ENCODE measurements at places on chromosomes 12 and 14.

GRCh38 chr14:87630846-87631245 lies 362.1 kb downstream of the GALC start:
- no peak for DNase-seq

DNA sequence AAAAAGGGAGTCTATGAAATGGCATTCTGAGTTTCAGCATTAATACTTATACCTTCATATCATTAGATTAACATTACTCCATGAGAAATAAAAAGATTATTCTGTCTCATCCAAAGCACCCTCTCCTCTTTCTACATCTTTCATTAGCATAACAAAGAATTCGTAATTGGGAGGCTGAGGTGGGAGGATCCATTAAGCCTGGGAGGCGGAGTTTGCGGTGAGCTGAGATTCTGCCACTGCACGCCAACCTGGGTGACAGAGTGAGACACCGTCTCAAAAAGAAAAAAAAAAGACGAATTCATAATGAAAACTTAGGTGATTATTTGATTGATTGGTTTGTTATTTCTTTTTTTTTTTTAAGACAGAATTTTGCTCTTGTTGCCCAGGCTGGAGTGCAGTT lies 1.8 kb upstream of the CDK17 start:
- no peak for DNase-seq

- no peak for DNase-seq
Observed at GRCh38 chr12:105466231-105466900, 135.9 kb downstream of the C12orf75 start.

DNA sequence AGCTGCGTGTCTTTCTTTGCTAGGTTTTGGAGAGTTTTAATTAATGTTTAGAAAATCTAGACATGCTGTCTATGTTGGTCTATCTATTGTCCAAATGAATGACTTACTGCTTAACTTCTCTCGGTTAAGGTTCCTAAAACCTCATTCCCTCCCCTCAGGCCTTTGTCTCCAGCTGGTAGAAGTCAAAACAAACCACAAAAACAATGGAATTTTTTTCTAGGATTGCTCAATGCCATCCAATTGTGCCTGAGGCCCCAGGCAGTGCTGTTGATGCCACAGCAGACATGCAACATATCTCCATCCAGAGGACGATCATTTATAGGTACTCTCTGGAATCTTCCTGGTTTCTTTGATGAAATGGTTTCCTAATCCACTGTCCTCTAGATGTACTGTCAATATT lies 448.2 kb upstream of the TBX3 start:
- DNase-seq = no peak

GRCh38 chr14:94612580-94613554 lies 676 bp downstream of the SERPINA3 start:
- no peak for DNase-seq

- peak; percentile 60 for DNase-seq
Observed at GRCh38 chr12:9707864-9708808, 24.8 kb downstream of the CLECL1 start.

All from iris pigment epithelial cell (primary cell).